Tibial nerve (tissue), 4 donors: ENCODE measurements at places on chromosomes 2 and 18.

GRCh38 chr18:71252351-71252865, 963.6 kb downstream of the SOCS6 start:
- DNase-seq = no peak

- DNase-seq = peak; percentile 95
Observed at GRCh38 chr2:127083819-127084503, 23.0 kb downstream of the BIN1 start.

GRCh38 chr18:22469061-22469734, 51.5 kb upstream of the CTAGE1 start:
- DNase-seq = no peak

GRCh38 chr18:63994783-63995399, 25.0 kb downstream of the SERPINB8 start:
- peak; percentile 54 for DNase-seq

DNA sequence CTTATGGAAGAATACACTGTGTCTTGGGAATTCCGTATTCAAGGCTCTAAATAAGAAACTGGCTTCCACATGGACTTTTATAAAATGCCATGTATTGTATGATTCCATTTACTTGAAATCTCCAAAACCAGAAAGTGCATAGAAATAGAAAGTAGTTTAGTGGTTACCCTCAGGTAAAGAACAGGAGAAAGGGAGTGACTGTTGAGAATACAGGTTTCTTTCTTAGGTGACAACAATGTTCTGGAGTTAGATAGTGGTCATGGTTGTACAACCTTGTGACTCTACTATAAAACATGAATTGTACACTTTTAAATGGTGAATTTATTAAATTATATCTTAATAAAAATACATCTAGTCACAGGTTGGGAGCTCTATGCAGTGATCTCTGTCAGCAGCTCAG, 481.8 kb downstream of the SPAG16 start:
- no peak for DNase-seq

GRCh38 chr18:55864281-55864680, 276.3 kb upstream of the TCF4 start:
- no peak for DNase-seq

GRCh38 chr2:98153481-98153880, 66.5 kb downstream of the VWA3B start:
- no peak for DNase-seq

- no peak for DNase-seq
Observed at GRCh38 chr2:189165656-189166380, 13.7 kb downstream of the COL5A2 start.

- no peak for DNase-seq
Observed at GRCh38 chr2:7706791-7707190, 789.6 kb downstream of the RNF144A start.

DNA sequence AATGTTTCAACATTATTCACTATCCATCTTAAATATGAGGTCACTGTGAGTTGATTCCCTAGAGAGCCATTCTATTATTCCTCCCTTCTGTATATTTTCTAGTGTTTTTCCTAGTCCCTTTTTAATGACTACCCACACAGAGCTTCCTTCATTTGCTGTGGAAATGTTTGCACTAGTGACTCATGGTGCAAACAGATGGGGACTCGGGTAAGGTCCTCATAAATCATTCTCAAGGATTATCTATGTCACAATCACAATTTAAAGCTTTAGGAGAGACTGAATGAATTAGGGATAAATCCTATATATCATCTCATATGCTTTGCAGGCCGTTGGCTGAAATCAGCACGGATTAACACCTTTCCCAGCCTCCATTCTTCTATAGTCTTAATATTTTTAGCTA, 159.6 kb downstream of the DCC start:
- DNase-seq = no peak

DNA sequence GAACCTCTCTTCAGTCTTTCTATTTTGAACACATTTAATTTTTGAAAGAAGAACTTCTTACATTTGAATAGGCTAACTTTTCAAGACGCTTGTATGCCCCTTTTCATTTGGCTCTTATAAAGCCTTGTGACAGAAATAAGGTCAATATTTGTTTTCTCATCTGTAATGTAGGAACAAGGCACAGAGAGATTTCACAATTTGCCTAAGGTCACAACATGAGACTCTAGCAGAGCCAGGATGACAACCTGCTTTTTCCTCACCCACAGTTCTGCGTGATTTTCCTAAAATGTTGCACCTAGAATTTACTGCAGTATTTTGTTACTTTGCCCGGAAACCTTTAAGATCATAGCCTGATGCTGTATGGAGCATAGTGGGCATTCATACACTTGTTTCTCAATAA, 67.4 kb downstream of the TXNL1 start:
- no peak for DNase-seq

GRCh38 chr2:111201214-111201613, 80.5 kb downstream of the BCL2L11 start:
- DNase-seq = no peak

DNA sequence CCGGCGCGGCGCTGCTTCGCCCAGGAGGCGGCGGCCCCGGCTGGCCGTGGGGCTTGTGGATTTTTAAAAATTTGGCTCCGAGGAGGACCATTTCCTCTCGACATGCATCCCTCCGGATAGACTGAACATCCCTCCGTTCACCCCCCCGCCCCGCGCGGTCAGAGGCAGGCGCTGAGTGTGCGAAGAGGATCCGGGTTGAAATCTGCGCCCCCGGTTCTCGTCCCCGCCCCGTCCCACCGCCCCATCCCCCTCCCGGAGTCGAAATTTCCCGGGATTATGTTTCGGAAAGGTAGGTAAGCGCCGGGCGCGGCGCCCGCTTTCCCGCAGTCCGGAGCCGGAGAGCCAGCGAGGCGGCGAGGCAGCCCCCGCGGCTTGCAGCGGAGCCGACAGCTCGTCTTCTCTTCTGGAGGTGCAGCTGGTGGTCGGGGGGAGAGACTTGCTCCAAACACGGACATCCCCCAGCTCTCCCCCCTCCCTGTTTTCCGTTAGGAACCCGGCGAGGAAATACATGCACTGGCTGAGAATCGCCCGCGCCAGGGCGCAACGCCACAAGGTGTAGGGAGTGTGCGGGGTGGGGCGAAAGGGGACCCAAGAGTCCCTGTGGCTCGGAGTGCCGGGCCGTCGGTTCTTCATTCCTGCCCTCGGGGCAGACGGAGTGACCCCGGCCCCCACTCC, at the start of gene PRKCE:
Gene PRKCE, plus strand, starts transcription at position 261 of the 675 bp plus-strand sequence.
- DNase-seq = peak; percentile 59

DNA sequence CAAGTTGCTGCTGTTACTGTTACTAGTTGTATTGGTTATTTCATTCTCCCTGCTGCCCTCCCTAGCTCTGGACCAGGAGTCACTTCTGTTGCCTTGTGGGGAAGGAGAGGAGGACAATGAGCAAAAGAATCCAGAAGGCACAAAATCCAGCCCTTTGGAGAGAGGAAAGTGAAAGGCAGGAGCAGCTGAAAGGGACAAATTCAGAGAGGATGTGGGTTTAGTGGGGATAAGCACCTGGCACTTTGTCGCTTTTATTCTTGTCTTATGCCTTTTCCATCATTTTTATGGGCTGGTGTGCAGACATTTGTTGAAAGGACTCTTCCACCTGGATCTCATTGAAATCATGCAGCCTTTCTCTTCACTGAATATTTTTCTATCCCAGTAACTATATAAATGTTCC, 24.3 kb upstream of the LTBP1 start:
- no peak for DNase-seq

DNA sequence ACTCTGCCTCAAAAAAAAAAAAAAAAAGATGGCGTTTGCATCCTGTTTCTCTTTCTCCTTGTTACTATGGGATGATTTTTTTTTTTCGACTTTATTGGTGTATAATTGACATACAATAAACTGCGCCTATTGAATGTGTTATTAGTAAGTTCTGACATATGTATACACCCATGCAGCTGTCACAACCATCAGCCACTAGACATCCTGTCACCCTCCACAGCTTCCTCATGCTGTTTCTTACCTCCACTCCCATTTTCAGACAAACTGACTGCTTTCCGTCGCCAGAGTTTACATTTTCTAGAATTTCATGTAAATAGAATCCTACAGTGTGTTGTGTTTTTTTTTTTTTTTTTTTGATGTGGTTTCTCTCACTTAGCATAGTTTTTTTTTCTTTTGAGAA, 27.9 kb downstream of the RRM2 start:
- DNase-seq = no peak

DNA sequence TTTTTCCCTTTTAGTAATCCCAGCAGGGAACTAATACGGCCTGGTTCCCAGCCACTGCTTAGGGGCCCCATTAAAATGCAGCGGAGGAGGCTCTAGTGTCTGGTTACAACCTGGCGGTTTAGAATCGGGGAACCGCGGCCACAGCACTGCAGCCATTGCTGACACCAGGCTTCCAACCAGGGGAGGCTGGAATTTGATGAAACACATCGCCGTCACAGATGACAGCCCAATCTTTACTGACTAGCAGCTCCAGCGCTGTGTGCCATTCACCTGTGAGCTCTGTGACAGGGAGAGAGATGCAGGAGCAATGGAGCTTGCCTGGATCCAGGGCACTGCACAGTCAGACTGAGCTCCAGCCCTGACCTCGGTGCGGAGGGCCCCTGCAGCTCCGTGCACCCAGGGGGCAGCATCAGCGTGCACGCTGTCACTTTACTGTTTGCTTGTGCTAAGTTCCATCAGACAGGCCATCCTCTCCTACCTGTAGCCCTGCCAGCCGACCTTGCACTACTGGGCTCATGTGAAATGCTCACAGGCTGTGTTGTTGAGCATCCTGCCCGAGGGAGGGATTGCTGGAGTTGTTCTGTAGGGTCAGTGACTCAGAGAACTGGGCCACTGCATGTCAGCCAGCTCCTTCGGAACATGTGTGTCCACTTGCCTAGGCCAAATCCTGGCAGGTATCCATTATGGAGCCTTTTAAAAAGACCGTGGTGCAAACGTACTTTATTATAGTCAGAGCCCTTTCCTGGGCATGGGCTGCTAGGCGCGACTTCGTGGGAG, 203.5 kb downstream of the SEPTIN10 start:
- no peak for DNase-seq

GRCh38 chr18:65221736-65222135, 529.1 kb upstream of the CDH7 start:
- no peak for DNase-seq

DNA sequence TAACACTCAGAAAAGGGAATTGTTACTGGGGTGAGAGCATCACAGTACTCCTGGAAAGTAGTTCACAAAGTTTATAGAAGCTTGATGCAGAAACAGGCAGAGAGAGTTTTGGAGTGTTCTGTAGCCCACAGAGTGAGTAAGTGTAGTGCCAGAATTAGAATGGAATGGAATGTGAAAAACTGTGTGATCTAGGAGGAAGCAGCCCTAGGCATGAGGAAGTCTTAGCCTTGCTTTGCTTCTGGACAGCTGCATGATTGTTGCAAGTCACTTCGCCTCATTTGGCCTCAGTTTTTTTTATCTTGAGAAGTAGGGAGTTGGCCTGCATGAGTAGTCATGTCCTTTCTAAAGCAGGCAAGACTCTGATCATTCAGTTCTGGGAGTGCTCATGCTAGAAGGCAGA, 10.9 kb downstream of the SERPINB12 start:
- peak; percentile 12 for DNase-seq

GRCh38 chr2:239399433-239399920, 1.3 kb downstream of the HDAC4 start:
- no peak for DNase-seq

- DNase-seq = no peak
Observed at GRCh38 chr18:5515011-5515784, 28.6 kb downstream of the EPB41L3 start.

- DNase-seq = no peak
Observed at GRCh38 chr2:73292316-73292905, 937 bp downstream of the EGR4 start.

DNA sequence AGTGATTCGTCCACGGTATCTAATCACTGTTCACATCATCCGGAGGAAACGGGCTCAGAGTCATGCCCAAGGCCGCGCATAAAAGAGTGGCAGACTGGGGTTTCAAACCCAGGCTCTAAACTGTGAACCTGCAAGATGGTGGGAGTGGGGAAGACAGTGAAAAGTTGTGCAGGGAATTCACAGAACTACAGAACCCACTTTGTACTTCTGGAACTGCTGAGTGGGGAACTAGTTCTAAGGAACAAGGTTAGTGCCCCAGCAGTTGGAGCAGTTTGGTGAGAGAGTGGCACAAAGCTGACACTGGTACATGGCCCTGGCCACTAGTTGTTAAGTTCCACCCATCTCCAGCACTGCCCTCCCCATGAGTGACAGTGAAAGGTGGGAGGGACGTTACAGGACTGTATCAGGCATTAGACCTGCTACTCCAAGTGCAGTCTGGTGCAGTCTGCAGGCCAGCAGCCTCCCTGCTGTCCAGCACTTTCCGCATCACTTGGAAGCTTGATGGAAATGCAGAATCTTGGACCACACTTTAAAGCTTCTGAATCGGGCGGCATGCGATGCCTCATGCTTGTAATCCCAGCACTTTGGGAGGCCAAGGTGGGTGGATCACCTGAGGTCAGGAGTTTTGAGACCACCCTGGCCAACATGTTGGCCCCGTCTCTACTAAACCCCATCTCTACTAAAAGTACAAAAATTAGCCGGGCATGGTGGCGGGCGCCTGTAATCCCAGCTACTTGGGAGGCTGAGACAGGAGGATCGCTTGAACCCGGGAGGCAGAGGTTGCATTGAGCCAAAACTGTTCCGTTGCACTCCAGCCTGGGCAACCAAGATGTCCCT, 47.3 kb downstream of the C2orf42 start:
- DNase-seq = no peak

DNA sequence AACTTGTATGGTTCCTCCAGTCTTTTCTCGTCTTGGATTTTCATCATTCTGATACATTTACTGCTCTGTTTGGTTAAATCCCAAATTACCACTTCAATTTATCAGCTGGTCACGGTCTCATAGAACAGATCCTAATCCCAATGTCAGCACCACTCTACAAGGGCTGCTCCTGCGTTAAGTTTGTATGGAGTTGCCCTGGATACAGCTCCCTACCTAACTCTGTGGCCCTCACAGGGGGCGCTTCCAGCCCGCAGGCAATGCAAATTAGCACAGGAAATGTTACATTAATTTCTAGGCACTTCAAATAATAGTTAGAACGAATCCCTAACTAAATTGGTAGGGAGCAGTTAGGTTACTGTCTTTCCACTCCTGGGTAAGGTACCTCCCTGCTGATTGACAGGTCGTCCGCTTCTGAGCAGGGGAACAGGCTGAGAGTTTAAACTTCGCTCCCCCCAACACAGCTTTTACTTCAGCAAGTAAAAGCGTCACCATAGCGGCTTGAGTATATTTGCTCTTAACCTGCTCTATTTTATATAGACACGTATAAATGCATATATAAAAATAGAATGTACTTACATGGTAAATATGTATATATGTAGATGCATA, 238.5 kb upstream of the FANCL start:
- DNase-seq = no peak

GRCh38 chr18:62339106-62339988, 14.2 kb downstream of the TNFRSF11A start:
- DNase-seq = no peak
